ENCODE measurements at places on chromosomes 16 and 17.

DNA sequence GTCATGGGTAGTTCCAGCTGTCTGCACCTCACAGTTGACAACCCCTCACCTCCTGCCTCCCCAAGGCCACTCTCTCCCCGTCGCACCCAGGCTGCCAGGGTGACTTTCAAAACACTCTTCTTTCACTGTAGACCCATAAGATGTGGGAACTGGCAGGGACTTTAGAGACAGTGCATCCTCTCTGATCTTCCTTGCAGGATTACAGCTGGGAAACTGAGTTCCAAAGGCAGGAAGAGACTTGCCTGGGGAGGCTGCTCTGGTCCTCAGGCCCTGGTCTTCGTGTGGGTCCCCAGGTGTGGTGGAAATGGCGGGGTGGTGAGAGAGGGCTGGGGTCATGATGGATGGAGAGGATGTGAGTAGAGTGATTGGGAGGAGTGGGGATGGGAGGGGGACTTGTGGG lies 21.9 kb upstream of the NKD1 start:
- no peak for DNase-seq

GRCh38 chr16:67481561-67482232 lies 740 bp upstream of the ATP6V0D1 start:
- no peak for DNase-seq

DNA sequence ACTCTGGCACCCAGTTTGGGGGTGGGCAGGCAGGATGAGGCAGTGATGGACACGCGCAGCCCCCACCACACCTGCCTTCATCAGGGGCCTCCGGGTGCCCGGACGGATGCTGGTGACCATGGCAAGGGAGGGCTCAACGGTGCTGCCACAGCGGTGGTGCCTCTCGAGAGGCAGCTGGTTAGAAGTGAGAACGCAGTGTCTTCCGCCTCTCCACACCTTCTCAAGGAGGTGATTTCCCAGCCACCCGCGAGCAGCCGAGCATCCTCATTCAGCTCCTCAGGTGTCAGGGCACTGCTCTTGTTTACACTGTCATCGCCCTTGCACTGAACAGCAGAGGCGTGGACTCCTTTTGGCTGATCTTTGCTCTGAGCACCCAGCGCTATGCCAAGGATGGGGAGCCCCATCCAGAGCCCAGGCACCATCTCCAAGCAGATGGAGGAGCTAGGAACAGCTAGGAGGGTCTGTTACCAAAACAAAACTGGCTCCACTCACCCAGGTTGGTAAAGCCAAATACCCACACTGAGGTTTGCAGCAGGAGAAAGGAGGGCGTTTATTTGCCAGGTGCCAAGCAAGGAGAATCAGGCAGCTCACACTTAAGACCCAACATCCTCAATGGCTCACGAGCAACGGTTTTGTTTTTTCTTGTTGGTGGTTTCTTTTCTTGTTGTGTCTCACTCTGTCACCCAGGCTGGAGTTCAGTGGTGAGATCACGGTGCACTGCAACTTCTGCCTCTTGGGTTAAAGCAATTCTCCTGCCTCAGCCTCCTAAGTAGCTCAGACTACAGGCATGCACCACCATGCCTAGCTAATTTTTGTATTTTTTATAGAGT lies 174.3 kb upstream of the TNRC6C start:
- peak; percentile 58 for DNase-seq

GRCh38 chr16:79758615-79759346 lies 158.2 kb upstream of the MAF start:
- DNase-seq = no peak

DNA sequence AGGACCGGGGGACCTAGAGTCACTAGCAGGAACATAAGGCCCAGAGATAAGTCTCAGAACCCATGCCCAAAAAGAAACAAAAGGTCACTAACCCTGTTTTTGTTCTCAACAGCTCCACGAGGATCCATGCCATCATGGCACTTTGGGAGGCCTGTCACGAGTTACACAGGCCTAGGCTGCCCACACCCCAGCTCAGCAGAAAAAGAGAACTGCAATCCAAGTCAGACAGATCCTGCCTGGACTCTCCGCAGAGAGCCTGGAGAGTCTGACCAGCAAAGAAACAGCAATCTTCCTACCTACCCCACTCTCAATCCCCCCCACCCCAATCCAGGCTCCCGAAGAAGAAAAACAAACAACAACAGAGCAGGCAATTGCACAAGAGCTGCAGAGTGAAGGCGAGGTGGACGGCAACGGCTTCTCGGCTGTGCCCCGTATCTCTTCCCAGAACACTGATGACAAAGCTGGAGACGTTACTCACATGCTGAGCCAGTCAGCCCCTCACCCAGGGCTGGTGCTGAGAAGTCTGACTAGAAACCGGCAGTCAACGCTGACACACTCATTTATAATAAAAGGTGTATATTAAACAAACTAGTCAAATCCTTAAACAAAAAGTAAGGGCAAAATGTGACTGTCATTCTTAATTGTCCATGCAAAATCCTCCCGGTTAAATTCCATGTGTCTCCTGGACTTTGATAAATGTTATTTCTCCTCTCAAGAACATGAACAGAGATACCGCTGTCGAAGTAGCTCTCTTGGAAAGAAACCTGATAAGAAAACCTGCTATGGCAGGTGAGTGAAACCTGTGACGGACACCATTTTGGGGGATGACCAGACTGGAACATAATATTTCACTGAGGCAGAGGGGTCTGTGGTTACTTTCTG lies 89.3 kb downstream of the SMG6 start:
- no peak for DNase-seq

- DNase-seq = no peak
Measured at GRCh38 chr17:67203818-67204217, 41.2 kb downstream of the HELZ start.

DNA sequence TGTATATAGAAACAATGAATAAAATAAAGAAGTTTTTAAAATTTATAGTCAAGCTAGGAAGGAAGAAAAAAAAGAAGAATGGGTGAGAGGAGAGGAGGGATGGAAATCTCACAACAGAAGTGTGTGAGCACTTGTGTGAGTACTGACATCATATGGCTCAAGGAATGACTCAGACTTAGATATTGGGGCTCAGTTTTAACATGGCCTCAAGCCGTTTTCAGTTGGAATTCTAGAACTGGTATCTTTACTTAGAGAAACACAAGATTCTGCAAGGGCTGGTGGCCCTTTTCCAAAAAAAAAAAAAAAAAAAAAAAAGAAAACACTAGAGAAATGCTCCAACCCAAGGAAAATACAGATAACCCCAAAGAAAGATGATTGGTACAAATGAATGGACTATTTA lies 55.1 kb downstream of the STXBP4 start:
- DNase-seq = no peak

DNA sequence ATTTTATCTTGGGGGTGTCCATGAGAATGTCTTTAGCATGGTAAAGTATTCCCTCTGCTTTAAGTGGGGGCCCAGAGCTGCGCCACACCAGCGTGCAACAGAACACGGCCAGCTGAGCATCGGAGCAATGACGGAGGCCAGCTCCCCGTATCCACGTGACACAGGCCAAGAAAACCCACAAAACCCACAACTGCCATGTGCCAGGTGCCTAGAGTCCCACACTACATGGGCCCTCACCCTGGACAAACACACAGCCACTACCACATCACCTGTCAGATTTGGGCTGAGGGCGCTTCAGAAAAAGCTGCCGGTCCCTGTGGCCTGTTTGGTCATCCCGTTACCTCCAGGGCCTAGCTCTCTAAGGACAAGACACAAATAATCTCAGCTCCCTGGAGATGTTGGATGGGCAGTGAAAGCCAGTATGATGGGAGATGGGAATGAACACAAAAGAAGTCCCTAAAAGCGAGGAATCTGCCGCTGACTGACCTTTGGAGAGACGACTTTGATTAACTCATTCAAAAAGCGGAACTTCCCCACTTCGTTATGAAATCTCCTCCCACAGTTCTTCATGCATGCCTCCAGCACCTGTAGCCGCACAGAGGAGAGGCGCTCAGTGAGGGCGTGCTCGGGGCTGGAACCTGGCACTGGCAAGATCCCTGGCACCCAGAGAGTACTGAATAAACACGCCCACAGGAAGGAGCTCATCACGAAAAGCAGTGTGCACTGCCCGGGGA lies 17.1 kb downstream of the GGA3 start:
- DNase-seq = no peak

- no peak for DNase-seq
Measured at GRCh38 chr17:69870751-69871199, 204.2 kb upstream of the KCNJ16 start.

GRCh38 chr16:4245077-4245791 lies 3.4 kb upstream of the SRL start:
- no peak for DNase-seq

DNA sequence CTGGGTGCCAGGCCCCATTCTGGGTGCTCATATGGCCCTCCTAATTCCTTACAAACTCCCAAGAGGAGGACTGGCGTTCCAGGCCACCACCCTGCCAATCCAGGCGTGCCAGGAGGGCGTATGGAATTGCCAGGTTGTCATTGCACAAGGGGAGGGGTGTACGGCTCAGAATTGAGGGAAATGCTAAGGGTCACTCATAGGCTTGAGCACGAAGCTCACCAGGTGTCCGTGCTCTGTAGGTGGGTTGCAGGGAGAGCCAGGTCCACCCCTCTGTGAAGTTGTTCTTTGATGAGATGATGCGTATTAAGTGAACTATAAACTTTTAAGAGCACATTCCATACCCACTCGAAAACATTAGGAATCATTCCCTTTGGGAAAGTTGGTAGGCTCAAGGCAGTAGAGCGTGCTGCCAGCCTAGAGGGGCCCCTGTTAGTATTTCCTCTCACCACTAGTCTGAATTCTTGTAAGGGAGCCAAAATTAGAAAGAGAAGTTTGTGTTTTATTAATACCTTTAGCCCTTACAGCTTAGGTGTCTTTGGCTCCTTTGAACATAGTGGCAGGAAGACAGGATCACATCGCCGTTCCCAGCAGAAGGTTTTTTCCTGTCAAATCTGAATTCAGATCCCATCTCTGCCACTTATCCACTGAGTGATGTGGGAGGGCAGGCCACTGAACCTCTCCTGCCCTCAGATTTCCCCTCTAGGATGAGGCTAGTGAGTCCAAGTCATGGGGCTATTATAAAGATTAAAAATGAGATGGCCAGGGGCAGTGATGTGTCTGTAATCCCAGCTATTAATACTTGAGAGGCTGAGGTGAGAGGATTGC lies 38.7 kb upstream of the NFAT5 start:
- no peak for DNase-seq

DNA sequence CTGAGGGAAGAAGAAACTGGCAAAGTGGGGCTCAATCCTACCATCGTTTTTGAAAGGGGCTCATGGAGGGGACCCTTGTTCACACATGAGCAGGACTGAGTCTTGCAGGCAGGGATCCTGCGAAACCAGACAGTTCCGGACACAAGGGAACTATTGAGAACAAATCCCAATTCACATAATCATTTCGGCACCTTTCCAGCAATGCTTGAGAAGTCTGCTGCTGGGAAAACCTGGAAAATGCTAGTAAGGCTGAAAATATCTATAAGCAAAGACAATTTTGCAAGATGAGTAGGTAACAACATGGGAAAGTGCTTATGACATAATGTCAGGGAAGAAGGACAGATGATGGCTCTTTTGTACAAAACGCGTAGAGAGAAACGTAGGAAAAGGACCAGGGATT lies 52.1 kb upstream of the BPTF start:
- DNase-seq = no peak

DNA sequence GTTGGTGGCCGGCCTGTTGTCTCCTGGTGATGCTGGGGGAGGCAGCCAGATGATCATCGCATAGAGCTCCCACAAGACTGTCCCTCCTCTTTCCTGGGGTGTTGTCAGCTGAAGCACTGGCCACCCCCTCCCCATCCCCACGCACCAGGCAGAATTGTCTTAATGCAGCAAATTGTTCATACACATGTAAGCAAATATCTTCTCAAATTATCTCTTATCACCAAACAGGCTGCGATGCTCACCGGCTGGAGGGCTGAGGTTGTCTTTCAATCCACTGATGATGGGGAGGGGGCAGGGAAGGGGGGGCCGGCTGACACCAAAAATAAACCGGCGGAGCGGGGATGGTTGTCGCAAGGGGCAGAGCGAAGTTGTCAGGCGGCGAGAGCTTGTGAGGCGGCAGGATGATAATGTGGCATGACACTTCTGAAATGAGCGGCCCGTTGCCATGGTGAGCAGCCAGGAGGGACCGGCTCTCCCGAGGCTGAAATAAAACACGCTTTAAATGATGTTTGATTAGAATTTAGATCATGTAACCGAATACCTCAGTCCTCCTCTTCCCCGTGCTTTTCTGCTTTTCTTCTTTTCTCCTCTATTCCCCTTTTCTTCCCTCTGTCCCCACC lies 59.8 kb downstream of the MRM1 start:
- DNase-seq = no peak

GRCh38 chr17:29526322-29526721 lies 40.5 kb downstream of the ABHD15 start:
- no peak for DNase-seq

GRCh38 chr17:42744806-42745617 lies at the start of gene EZH1:
TSS of gene EZH1 (minus strand) at chr17:42745040. CDS start at chr17:42728941, 16,099 bp downstream.
- peak; percentile 93 for DNase-seq

DNA sequence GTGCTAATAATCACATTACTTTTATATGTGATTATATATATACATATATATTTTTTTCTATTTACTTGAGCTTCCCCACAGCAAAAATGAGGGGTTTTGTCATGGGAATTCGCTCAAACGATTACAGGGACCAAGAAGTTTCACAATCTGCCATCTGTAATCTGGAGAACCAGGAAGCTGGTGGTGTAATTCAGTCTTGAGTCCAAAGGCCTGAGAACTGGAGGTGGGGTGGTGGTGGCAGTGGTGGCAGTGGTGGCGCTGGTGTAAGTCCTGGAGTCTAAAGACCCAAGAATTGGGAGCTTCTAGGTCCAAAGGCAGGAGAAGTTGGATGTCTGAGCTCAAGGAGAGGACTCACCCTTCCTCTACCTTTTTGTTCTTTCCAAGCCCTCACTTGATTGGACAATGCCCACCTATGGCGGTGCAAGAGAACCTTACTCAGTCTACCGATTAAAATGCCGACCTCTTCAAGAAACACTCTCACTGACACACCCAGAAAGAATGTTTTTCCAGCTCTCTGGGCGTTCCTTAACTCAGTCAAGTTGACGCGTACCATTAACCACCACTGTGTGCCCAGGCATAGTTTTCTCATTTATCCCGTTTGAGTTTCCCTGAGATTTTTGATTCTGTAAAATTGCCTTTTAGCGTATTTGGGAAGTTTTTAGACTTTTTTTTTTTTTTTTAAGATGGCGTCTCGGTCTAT lies 31.9 kb downstream of the POLR2A start:
- no peak for DNase-seq
